NCI-H524 (cell line): ENCODE measurements at places on chromosomes 11 and 22.

DNA sequence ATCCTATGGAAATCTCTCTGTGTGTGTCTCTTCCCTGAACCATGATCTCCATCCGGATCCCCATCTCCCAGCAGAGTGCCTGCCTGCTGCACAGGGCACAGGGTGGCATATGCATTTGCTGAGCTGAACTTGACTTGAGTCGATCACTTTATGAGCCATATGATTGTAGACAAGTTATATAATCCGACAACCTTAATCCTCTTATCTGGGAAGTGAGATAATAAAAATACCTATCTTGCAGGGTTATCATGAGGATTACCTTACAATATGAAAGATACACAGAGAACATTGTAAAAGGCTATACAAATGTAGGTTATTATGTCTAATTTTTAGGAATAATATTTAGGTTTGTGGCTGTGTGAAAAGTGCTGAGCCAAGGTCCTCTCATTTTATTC is 124.5 kb downstream of the ST3GAL4 start:
- no peak for DNase-seq

GRCh38 chr11:101705972-101706371 is 122.2 kb upstream of the TRPC6 start:
- DNase-seq, result no peak

GRCh38 chr11:21614961-21615360 is 577.9 kb upstream of the ANO5 start:
- DNase-seq, result no peak

- DNase-seq, result no peak
Observed at GRCh38 chr11:5339771-5340322, 3.5 kb downstream of the OR51B5 start.

- DNase-seq, result no peak
Observed at GRCh38 chr11:60710482-60710881, 11.1 kb downstream of the MS4A8 start.

DNA sequence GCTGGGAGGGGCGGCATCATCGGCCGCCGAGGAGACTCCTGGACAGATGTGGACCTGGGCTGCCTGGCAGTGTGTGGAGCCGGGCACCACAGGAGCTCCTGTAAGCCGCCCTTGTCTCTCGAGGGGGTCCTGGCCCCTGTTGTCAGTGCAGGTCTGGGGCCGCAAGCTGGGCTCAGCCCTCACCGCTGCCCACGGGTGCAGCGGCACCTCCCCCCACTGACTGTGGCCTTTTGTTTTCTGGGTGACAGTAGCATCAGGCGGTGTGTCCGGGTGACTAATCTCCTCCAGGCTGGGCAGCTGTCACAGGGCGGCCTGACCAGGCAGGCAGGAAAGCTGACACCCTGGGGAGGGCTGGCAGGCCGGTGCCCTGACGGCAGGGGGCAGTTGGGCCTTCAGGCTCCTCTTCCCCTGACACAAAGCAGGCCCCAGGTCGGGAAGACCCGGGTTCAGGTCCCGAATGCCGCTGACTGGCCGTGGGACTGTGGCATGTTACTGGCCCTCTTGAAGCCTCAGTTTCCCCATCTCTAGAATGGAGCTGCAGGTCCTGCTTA is 16.3 kb downstream of the DGKZ start:
- peak; percentile 50 for DNase-seq
